ENCODE measurements at places on chromosomes 5 and 9. TPM values are rescaled to one million over a fixed set of nuclear protein-coding genes. Genes with fewer than 3 reads are reported as not detected.

GRCh38 chr9:37953775-37954437 is 50.0 kb upstream of the SLC25A51 start:
- no peak for DNase-seq
- H3K4me1 ChIP-seq = no peaks in the 10 kb centered on the region
- H3K27ac ChIP-seq = no peak overlapping the region

GRCh38 chr5:55568654-55569512 is 34.1 kb upstream of the PLPP1 start:
- no peak overlapping the region for H3K4me3 ChIP-seq
- DNase-seq = no peak
- peaks cover 5% of the 10 kb centered on the region for H3K4me1 ChIP-seq
- no peaks in the 10 kb centered on the region for H3K36me3 ChIP-seq

FRMD3 gene
- total RNA-seq = 1.4 TPM

GRCh38 chr9:69933445-69933844 is 110.2 kb upstream of the MAMDC2 start:
- no peak for DNase-seq
- H3K36me3 ChIP-seq = no peaks in the 10 kb centered on the region
- H3K27ac ChIP-seq = no peak overlapping the region
- H3K4me3 ChIP-seq = no peak overlapping the region

- peaks cover 9% of the 10 kb centered on the region for H3K4me1 ChIP-seq
- no peak overlapping the region for H3K4me3 ChIP-seq
- H3K36me3 ChIP-seq = no peaks in the 10 kb centered on the region
Measured at GRCh38 chr9:129225815-129226214, 47.8 kb upstream of the IER5L start.

Measured in H1 (cell line).